ENCODE measurements at places on chromosomes 11 and 22.

- no peak for DNase-seq
These were observed 853.9 kb upstream of the RAG2 start for GRCh38 chr11:37451903-37452302.

DNA sequence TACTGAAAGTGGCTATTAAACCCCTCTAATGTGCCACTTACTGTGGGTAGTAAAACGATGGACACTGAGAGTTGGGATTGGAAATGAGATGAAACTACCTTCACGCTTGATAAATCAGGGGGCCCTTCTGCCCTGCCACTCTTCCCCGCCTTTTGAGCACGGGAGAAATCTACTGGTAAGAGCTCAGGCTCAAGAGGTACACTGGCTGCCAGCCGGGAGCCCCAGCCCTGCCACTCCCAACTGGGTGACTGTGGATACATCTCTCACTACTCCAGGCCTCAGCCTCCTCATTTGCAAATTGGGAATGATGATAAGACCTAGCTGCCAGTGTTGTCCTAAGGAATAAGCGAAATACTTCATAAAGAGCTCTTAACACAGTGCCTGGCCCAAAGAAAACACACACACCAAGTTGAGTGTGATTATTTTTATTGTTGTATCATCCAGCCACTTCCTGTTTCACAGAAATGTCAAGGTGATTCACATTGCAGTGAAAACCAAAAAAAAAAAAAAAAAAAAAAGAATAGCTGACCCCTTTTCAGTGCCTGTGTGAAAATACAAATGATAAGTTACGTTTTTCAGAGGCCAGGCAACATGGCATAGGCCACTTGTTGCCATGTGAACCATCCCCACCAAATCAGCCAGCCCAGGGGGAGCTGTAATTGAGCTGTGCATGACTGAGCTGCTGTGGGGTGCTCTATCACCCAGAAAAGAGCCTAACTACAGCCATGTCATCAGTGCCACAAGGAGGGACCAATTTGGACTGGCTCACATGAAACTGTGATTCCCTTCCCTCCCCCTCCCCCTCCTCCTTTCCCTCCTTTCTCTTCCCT, 4.4 kb upstream of the ZNRD2 start:
- no peak for DNase-seq

- no peak for DNase-seq
These were observed 6.1 kb downstream of the IFITM10 start for GRCh38 chr11:1744137-1744886.

DNA sequence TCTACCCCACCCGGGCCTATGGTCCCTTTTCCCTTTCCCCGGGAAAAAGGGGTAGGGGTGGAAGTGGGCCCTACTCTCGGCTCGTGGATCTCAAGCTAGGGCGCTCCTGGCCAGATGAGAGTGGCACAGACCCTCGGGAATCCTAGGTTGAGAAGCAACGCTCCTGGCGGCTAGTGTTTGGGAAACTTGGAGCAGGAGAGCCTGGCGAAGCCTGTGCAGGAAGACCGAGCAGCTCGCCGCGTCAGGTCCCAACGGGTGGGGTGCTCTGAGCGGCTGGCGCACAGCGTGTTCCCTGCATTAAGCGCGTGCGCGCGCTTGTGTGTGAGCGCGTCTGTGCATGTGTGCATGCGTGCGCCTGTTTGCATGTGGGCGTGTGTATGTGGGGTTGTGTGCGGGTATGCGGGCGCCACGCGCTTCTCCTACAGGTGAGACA, 7.1 kb upstream of the FLI1 start:
- DNase-seq, result peak; percentile 52

DNA sequence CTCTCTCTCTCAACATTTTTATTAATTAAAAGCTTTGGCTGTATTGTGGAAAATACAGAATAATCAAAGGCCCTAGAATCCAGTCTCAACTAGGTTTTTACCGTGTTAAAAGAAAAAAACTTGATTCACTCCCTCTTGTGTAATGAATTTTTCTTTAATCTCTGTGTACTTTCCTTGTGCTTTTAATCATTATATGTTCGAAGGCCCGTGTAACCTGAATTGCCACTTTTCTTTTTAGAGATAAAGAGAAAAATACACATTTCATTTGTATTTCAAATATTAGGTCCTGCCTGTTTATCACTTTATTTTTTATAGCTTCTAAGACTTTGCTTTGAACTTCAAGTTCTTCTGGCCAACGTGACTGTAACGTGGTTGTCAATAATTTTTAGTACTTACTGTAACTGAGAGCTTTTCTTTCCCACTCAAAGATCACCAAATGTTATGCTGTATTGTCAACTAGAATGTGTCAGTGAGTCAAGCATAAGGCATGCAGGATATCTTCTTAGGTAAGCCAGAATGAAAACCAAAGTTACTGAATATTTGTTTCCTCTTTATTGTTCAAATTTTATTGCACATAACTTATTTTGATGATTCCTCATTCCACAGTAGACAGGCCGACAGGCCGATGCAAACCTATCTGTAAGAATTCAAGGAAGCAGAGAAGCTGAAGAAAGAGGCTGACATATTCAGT, 23.3 kb upstream of the FAR1 start:
- DNase-seq, result no peak

GRCh38 chr11:44159848-44160721, 64.6 kb downstream of the EXT2 start:
- DNase-seq, result no peak

DNA sequence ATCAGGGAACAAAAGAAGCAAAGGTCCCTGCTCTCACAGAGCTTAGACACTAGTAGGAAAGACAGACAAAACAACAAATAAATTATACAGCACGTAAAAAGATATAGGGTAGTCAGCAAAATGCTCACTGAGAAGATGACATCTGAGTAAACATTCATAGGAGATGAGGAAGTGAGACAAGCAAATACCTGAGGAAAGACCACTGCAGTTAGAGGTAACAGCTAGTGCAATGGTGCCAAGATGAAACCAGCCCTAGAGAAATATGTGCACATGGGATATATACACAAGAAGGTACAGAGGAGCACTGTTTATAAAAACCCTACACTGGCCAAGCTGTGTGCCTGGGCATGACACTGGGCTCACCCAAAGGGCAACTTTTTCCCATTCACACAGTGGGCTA, 9.8 kb downstream of the CYP2R1 start:
- DNase-seq, result no peak

DNA sequence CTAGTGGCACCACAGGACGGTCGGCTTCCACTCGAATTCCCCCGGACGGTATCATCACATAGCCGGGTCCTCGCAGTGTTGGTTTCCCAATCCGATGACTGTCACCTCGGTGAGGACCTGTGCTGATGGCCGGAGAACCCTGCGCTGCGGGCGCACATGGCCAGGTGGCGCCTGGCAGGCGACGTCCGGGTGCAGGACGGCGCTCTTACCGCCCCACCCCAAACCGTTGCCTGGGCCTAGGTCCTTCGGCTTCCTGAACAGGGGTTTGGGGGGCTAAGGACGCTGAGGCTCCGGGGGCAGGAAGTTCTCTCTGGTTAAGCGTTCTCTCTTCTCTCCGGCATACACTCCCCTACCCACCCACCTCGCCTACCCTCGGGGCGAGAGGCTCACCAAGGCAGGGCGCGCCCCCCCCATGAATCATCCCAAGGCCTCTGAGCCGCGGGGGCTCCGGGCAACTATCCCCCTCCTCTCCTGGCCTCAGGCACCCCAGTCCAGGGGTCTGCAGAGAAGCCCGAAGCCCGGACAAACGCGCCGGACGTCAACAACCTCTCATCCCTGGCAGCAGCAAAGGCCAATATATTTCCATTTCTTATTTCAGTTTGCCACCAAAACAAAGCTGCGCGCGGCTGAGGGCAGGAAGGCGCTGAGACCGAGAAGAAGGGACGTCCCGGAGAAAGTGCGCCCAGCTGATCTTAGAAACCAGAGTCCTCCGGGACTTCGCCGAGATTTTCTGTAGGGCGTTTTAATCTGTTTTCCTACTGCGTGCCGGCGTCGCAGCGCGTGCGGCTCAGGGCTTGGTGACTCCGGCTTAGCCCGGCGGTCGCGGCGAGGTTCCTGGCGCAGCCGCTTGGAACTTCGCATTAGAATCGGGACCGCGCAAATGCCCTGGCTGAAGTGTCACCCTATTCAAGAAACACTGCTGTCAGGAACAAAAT, 5.6 kb downstream of the ALX4 start:
- no peak for DNase-seq

DNA sequence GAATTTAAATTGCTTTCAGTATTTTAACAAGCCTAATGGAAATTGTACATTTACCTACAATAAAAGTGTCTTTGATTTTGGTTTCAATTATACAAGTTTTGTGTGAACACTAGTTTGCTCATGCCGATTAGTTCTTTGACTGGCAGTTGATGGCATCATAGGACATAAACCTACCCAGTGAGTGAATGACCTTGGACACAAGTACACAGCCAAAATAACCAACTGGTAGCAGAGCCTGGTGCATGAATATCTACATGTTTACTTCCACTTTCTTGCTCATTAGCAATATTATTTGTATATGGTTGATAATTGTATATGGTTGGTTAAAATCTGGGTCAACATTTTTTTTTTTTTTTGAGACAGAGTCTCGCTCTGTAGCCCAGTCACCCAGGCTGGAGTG, 37.8 kb downstream of the STIM1 start:
- no peak for DNase-seq

- no peak for DNase-seq
These were observed 2.2 kb upstream of the OR52H1 start for GRCh38 chr11:5550440-5551095.

GRCh38 chr11:78898266-78898775, 323.7 kb upstream of the NARS2 start:
- no peak for DNase-seq

- no peak for DNase-seq
These were observed 177.4 kb upstream of the NECTIN1 start for GRCh38 chr11:119906376-119906775.

GRCh38 chr22:47029244-47030074, 267.0 kb downstream of the TBC1D22A start:
- no peak for DNase-seq
